ENCODE measurements at places on chromosomes 5 and 9.

DNA sequence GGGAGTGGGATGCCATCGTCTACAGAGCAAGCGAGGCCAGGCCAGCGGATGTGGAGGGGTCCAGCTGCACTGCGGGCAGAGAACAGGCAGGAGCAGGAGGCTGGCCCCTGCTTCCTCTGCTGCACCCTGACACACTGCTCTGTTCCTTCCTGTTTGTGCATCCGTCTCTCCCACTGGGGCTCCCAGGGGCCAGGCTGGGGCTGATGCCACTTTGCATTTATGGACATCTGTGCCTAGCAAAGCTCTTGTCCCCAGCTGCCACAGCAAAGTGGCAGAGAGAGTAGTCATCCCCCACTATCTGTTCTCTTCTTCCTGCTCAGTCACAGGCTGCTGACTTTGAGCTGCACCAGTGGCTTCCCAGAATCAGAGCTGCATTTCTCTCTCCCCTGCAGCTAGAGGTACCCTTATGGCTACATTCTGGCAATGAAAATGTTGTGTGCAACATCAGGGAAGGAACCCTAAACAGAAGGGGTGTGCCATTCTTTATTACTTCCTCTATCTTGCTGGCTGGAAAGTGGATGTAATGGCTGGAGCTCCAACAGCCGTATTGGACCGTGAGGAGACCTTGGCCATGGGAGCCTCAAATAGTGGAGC, 4.2 kb upstream of the NINJ1 start:
- DNase-seq: no peak

GRCh38 chr5:129031886-129032683, 62.5 kb upstream of the ISOC1 start:
- no peak for DNase-seq

GRCh38 chr5:36796155-36796554, 80.4 kb upstream of the NIPBL start:
- no peak for DNase-seq

GRCh38 chr5:111121926-111122325, 29.8 kb downstream of the WDR36 start:
- DNase-seq: no peak

DNA sequence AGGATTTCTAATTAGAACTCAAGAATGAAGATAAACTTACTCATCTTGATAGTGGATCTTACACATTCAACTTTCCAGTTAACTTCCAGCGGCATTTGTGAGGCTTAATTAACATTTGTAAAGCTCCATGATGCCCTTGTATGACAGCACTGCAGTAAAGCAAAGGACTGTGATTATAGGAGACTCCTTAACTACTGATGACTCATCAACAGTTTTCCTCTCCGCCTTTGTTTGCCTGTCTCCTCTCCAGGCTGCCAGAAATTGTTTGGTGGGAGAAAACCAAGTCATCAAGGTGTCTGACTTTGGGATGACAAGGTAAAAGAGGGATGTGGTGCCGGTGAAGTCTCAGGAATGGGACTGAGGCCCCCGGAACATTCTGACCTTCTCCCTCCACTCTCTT, 20.4 kb upstream of the CYFIP2 start:
- DNase-seq: no peak

GRCh38 chr9:106421772-106422171, 441.2 kb upstream of the ZNF462 start:
- no peak for DNase-seq

DNA sequence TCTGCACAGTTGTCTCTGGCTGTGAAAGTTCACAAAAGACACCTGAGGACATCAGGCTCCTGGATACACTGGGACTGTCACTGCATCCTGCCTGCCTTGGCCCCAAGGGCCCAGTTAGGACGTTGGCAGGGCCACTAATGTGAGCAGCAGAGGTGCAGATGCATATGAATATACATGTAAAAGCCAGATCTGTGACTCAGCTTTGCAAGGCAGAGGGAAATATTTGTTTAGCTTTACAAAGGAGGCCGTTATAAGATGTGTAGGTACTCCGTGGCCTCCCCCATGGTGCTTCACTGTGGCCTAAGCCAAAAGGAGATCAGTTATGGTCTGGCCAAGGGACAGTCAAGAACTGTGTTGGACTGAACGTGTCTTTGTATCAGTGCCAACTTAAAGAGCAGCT, 4.1 kb upstream of the C1QTNF3 start:
- no peak for DNase-seq

GRCh38 chr5:32302835-32303754, 9.6 kb downstream of the MTMR12 start:
- DNase-seq: no peak

DNA sequence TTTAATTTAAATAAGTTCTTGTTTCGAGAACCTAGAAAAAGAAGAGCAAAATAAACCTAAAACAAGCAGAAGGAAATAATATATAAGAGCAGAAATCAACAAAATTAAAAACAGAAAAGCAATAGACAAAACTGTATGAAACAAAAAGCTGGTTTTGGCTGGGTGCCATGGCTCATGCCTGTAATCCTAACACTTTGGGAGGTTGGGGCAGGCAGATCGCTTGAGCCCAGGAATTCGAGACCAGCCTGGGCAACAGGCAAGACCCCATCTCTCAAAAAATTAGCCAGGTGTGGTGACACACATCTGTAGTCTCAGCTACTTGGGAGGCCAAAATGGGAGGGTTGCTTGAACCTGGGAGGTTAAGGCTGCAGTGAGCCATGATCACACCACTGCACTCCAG, 59.2 kb upstream of the OTP start:
- DNase-seq: no peak

GRCh38 chr9:126317513-126317912, 9.1 kb upstream of the MVB12B start:
- no peak for DNase-seq

DNA sequence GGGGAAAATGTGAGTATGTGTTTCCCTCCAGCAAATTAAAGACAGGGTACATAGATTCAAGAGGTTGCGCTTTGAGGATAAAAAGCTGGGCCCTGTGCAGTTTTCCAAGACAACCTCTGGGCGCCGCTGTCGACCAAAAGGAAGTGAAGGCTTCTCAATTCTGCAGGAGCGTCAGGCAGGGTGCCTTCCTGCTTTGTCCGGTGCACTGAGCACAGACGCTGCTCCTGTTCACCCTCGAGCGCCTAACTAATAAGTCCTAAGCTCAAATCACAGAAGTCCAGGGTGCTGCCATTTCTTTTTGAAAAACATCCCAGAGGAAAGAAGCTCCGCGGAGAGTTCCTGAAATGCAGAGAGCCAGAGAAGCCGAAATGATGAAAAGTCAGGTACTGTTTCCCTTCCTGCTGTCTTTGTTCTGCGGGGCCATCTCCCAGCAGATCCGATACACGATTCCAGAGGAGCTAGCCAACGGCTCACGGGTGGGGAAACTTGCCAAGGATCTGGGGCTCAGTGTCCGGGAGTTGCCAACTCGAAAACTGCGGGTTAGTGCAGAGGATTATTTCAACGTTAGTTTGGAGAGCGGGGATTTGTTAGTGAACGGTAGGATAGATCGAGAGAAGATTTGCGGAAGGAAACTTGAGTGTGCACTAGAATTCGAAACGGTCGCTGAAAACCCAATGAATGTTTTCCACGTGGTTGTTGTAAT, at the start of gene PCDHGB1:
Gene PCDHGB1, plus strand, starts transcription at position 183 of the 703 bp plus-strand sequence. Its CDS starts 162 bp downstream, at position 345.
- peak; percentile 38 for DNase-seq

DNA sequence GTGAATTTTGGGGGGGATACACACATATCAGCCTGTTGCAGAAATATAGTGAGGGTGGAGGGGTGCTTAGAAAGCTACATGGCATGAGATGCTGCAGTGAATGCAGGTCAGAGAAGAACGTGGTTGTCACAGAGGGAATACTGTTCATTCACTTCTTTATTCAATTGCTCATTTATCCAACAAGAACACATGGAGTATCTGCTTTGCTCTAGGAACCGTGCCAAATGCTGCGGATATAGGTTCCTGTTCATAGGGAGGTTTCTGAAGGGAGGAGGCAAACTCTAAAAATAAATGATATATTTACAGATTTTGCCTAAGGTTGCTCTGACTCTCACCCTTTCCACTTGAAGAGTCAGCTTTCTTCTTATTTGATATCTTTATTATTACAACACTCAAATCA, 444.3 kb upstream of the CLINT1 start:
- no peak for DNase-seq

DNA sequence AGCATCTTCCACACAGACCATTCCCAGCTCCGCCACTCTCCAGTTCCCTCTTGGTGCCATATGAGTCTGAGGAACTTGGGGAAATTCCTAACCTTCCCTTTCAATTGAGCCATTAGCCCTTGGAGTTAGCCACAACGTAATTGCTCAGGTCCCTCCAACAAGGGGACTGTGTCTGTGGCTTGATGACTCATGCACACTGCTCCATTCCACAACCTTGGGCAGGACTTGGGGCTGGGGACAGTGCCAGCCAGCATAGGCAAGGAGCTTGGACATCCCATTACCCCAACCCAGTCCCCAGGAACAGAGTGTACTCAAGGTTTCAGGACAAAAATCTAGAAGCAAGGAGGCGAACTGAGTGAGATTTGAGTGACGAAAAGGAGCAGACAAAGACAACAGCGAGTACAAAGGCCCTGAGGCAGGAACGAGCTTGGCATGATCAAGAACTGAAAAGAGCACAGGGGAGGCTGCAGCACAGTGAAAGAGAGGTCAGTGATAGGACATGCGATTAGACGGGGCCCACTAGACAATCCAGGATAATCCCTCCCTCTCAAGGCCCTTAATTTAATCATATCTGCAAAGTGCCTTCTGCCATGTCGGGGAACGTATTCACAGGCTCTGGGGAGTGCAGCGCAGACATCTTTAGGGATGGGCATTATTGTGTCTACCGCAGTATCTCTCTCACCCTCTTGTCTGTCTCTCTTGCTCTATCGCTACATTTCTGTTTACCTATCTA, 16.0 kb upstream of the JADE2 start:
- DNase-seq: no peak

- no peak for DNase-seq
Observed at GRCh38 chr5:82352146-82352791, 74.1 kb upstream of the RPS23 start.

DNA sequence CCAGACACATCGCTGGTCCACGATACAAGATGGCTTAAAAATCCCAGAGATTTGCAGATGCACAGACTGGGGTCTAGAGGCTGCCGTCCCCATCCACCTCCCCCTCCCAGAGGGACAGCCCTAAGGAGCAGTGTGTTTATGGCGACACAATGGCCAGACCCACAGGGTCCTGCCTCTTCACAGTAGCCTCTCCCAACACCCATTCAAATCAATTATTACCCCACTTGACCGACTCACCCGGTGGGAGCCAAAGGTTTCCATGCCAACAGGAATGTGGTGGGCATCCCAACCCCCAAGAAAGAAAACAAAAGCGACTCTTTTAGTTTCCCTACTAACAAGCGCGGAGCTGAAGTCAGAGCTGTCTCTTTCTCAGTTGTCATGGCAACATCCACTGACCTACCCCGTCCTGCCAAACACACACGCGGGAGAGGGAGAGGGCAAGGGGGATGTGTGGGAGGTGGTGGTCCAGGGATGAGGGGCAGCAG, 209.0 kb downstream of the TTLL11 start:
- DNase-seq: no peak

- DNase-seq: no peak
Observed at GRCh38 chr9:98821831-98822230, 14.4 kb downstream of the GALNT12 start.

- DNase-seq: no peak
Observed at GRCh38 chr9:38641985-38642864, 21.8 kb upstream of the ANKRD18A start.

- peak; percentile 72 for DNase-seq
Observed at GRCh38 chr5:9716838-9717281, 86.7 kb upstream of the TAS2R1 start.

GRCh38 chr5:9329125-9329524, 216.8 kb downstream of the SEMA5A start:
- no peak for DNase-seq

GRCh38 chr9:71001780-71002386, 119.5 kb downstream of the TRPM3 start:
- no peak for DNase-seq

- DNase-seq: no peak
Observed at GRCh38 chr5:140678993-140679392, 5.6 kb upstream of the DND1 start.

DNA sequence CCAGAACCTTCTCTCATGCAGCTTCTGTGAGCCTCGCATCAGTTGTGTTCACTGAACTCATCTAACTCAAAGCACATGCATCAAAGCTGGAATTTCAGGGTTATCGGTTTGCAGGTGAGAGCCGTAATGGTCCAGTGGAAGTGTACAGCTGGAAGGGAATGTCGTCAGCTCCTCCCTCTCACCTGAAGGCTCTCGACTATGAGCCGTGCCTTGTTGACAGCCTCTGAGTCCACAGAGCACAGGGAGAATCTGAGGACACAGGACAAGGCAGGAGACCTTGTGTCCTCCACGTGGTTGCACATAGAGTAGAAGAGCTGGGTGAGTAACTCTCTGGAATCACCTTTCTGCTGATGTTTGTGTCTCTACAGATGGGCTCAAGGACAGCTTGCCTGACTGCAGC, 38.8 kb downstream of the PROP1 start:
- DNase-seq: no peak

DNA sequence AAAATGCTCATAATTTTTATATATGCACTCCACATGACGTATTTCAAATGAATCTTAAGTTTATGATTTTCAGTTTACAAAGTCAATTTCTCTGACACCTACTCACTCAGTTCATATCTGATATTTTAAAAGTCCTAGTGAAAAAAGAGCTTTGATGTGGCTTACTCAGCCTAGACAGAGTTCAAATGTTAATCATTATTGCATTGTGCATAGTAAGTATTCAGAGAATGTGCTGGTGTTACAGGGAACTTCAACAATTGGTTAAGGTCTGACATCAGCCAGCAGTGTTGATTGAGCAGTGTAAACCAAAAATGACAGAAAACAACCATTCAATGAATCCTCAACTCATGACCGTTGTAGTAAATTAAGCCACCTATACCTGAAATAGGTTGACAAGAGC, 147.2 kb upstream of the LHFPL2 start:
- DNase-seq: peak; percentile 15

DNA sequence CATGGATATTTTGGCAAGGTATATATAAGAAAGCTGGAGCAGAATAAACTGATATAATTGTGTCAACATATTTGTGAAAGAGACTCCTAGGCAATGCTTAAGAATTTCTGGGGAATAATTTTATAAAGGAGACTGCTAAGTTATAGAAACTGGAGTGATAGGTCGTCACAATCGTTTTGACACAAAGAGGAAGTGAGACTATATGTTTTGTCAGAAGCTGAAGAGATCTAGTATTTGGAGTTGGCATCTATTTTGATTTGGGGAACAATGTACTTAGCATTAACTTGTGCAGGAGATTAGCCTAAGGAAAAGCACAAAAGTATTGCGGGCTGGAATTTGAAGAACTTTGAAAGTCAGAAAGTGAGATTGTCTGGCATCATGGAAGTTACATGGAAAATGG, 582.5 kb downstream of the TAF11L14 start:
- DNase-seq: no peak

- no peak for DNase-seq
Observed at GRCh38 chr5:82676661-82677060, 398.5 kb upstream of the RPS23 start.

GRCh38 chr9:4349816-4350418, 50.0 kb upstream of the GLIS3 start:
- no peak for DNase-seq
